ENCODE measurements at places on chromosomes 2 and 18.

DNA sequence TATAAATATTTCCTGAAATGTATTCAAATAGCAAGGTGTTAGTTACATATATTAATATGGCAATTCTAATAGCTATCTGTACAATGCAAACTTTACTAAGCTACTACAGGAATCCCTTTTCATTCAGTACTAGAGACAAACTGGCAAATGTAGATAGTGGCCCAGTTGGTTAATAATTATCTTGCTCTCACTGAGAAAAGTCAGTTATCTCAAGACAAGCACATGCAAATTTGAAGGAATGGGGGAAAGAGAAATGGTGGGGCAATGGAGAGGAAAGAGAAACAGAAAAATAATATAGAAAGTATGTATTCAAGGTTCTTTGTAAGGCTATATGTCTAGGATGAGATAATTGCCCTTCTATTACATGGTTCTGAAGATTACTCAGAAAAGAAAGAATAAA, 280.0 kb downstream of the FIGN start:
- no peak for DNase-seq

- no peak for DNase-seq
These were observed 107.9 kb downstream of the ALPK2 start for GRCh38 chr18:58520969-58521368.

GRCh38 chr2:76870581-76870980, 651.6 kb downstream of the LRRTM4 start:
- DNase-seq: no peak

GRCh38 chr2:210863283-210863682, 306.9 kb downstream of the CPS1 start:
- DNase-seq: no peak

DNA sequence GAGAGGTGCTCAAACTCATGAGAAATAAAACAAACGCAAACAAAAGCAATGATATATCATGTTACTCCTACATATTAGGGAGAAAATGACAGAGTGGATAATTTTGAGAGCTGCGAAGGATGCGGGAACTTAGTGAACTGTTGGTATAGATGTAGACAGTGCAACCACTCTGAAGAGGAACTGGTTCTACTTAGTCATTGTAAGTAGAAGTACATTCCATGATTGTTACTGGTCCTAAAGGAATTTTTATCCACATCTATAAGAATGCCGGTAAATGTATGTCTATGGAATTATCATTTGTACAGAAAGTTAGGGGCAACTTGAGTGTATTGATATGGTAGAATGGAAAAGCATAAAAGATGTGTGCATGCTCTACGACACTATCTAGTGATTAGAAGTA, 1238.4 kb downstream of the LRP1B start:
- no peak for DNase-seq

- DNase-seq: no peak
These were observed 122.5 kb downstream of the SLC39A10 start for GRCh38 chr2:195779491-195779890.

GRCh38 chr2:231321021-231321420, 74.5 kb upstream of the B3GNT7 start:
- no peak for DNase-seq

GRCh38 chr2:130911482-130911881, 74.8 kb downstream of the ARHGEF4 start:
- no peak for DNase-seq

DNA sequence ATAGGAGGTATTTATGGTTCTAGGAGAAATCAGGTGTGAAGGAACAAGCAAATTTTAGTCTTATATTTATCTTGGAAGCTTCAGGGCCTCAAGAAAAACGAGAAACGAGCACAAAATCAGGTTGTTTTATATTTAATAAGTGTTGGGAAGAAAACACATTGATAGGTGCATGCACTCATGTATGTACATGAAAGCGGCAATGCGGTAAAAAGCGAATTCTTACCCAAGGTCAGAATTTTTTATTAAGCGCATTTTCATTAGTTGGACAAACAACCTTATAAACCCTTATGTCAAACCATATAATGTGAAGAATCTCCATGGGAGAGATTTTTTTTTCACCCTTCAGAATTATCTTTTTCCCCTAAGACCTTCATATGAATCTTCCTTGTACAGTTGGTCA, 25.4 kb downstream of the SLC66A3 start:
- DNase-seq: no peak

DNA sequence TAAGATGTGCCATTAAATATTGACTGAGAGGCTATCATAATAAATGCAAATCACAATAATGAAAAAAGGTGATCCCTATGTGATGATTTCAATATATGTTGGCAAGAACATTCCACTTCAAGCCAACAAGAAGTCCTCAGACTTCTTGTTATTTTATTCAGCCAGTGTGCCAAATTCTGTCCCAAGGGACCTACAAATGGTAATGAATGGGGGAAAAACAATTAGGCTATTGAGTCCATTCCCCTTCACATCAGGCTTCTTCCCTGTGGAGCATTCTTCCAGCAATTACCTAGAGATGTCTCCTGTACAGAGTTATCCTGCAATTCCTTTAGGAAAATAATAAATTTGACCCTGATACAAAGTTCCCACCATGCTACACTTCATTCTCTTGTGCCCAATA, 144.4 kb downstream of the PIEZO2 start:
- DNase-seq: no peak

GRCh38 chr2:160335441-160335840, 135.4 kb upstream of the ITGB6 start:
- no peak for DNase-seq

- DNase-seq: no peak
These were observed 144.4 kb upstream of the LYPD6 start for GRCh38 chr2:149185942-149186490.

DNA sequence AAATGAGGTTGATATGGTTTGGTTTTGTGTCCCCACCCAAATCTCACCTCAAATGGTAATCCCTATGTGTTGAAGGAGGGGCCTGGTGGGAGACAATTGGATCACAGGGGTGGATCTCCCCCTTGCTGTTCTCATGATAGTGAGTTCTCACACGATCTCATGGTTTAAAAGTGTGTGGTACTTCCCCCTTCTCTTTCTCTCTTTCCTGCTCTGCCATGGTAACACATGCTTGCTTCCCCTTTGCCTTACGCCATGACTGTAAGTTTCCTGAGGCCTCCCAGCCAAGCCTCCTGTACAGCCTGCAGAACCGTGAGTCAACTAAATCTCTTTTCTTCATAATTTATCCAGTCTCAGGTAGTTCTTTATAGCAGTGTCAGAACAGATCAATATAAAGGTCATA, 24.7 kb upstream of the FAM124B start:
- no peak for DNase-seq

DNA sequence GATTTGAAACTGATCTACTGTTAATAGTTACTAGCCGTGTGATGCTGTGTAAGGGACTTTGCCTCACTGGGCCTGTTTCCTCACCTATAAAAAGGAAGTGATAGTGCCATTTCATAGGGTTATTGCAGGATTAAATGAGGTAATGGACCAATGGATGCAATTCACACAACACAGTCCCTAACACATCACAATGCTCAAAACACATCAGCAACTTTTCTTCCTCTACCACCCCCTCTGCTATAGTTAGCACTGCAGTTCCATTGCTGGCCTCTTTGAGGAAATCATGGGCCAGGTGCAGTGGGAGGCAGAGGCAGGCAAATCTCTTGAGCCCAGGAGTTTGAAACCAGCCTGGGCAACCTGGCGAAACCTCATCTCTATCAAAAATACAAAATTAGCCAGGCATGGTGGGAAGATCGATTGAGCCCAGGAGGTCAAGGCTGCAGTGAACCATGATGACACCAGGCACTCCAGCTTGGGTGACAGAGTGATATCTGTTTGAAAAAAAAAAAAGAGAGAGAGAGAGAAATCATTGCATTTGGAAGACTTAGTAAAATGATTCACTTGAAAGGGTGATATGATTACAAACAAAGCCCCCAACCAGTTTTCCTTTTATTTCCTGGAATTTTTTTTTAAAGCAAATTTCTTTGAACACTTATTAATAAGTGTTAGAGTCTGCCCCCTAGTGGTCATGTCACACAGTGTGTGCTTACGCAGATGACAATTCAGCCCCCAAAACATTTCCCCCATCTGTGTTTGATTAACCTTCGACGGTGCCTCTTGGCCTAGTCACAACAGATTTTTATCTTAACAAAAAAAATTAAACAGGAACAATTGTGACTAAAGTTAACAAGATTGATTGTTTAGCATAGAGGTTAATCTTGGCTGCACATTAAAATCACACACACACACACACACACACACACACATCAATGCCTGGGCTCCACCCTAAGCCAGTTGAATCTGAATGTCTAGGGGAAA, 88.6 kb upstream of the BCL11A start:
- DNase-seq: peak; percentile 13

DNA sequence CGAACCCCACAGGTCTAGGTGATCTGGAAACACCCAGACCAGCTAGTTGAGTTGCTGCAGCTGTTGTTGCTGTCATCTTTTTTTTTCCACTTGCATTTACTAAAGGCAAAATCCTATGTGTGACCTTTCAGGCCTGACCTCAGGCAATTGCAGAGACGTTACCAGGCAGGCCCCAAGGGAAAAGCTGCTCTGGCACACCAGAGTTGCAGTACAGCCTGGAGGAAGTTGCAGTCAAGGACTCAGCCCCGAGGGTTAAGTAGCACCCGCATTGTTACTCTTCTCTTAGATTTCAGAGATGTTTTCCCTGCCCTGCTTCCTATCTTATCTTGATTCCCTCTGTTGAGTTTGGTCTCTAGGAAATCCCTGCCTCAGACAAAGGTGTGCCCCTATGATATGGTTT, 45.2 kb upstream of the SMAD2 start:
- no peak for DNase-seq

- no peak for DNase-seq
These were observed 34.9 kb upstream of the CTDP1 start for GRCh38 chr18:79644666-79645057.

DNA sequence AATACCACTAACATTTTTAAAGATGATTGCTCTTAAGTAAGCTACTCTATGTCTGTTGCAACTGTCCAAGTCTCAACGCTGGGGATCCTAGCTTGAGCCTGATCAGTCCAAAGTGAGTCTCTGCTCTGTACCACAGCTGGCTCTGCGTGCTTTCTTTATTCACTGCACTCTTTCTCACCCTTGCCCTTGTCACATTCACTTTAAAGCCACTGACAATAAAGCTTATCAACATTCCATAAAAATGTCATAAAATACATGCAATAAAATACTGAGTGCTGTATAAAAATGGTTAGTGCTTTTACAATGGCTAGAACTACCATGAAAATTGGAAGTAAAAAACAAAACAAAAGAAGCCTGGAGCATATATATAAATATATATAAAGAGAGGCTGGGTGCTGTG, 45.5 kb upstream of the LRRTM4 start:
- no peak for DNase-seq

GRCh38 chr18:12408247-12408869, 629 bp downstream of the PRELID3A start:
- no peak for DNase-seq

DNA sequence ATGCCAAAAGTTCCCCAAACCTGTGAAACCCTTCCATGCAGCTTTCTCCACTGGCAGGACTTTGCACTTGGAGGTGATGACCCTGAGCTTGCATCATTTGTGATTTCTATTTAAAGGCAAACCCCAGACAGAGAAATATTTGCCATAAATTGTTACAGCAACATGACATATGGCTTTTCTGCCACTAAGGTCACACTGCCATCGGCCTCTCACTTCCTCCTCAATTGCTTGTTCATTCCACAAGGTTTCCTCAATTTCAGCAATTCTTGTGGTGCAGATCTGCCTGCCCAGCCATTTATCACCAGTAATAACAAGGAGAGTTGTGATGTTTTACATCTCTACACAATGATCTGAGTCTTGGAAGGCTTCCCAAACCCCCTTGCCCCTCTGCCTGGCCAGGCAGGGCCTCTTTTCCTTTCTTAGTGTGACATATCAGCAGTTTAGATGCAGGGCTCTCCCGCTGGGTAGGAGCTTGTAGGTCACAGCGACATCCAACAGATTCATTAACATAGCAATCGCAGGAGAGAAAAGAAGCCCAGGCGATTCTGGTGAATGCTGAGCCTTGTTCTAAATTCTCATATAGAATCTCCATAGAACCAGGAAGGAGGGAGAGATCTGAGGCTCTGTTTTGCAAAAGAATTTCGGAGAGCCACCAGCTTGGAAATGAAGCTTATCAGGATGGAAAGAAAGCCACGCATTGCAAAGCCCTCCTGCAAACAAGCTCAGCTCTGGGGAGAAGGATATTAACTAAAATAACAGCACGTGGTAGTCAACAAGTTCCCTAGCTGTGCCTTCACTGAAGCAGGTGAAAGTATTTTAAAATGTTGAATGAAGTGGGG, 46.7 kb upstream of the ITGA6 start:
- no peak for DNase-seq

- no peak for DNase-seq
These were observed 38.8 kb upstream of the CAVIN2 start for GRCh38 chr2:191885650-191886049.

DNA sequence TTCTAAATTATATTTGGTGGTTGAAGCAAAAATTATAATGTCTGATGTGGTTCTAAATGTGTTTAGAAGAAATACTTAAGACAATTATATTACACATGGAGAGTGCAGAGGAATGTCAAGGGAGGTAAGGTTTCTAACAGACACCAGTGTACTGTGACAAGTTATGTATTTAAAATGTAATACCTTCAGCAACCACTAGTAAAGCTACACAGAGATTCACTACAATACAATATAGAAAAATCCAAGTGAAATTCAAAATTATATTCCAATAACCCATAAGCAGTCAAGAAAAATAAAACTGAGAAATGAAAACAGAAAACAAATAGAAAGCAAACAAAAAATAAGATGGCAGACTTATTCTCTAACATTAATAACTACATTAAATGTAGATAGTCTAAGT, 249.5 kb upstream of the KLHL14 start:
- DNase-seq: no peak

GRCh38 chr2:184004948-184005672, 593.2 kb upstream of the ZNF804A start:
- DNase-seq: no peak

DNA sequence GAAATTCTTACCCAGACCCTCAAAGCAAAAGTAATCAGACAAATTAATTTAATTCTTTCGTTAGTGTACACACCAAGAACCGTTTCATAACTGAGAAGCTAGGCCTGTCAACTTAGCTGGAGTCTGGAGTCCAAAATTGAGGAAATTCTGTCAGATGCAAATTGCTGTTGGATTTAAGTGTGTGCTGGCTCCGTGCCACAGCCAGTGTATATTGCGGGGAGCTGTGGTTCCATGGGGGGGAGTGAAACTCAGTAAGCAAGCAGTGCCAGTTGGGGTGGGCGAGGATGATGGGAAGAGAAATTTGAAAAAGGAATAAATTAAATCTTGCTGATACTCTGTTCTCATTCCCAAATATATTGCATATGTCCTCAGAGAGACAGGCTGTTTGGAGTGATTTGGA, 4.0 kb downstream of the ARPC2 start:
- DNase-seq: no peak

- DNase-seq: no peak
These were observed 6.8 kb downstream of the STK25 start for GRCh38 chr2:241501551-241501950.

GRCh38 chr2:175662335-175662734, 339.7 kb downstream of the LNPK start:
- DNase-seq: no peak

GRCh38 chr18:10081492-10081891, 167.7 kb downstream of the VAPA start:
- DNase-seq: no peak

GRCh38 chr2:80054346-80054675, 250.2 kb downstream of the LRRTM1 start:
- no peak for DNase-seq

- DNase-seq: no peak
These were observed 856.4 kb downstream of the RNF144A start for GRCh38 chr2:7773362-7774360.

Measured in AG09309 (cell line).